ENCODE measurements at places on chromosomes 11 and 22. TPM values are rescaled to one million over a fixed set of nuclear protein-coding genes. Genes with fewer than 3 reads are reported as not detected.

The SMC1B gene
- not detected for polyA plus RNA-seq

GRCh38 chr11:128757886-128758612 is 64.2 kb downstream of the FLI1 start:
- no peak for DNase-seq

GRCh38 chr11:69440876-69441275 is 40.6 kb upstream of the LINC01488 start:
- no peak for DNase-seq

- DNase-seq: no peak
Measured at GRCh38 chr11:96474263-96474662, 84.5 kb downstream of the JRKL start.

GRCh38 chr11:101862391-101863233 is 52.2 kb upstream of the CEP126 start:
- DNase-seq: no peak

GRCh38 chr11:95891423-95892170 is 32.3 kb downstream of the MTMR2 start:
- DNase-seq: no peak

Measured in AG04450 (cell line).